Lower lobe of right lung (tissue), 2 donors: ENCODE measurements at places on chromosomes 11 and 22. TPM values are rescaled to one million over a fixed set of nuclear protein-coding genes. Genes with fewer than 3 reads are reported as not detected.

Gene CHRNA10
- 1.7 TPM for total RNA-seq

Gene CCDC87
- 0.50 TPM for total RNA-seq

Gene ANGPTL5
- 0.71 TPM for total RNA-seq

Gene SLC25A17
- total RNA-seq, result 11.9 TPM

Gene EFEMP2
- total RNA-seq, result 53.9 TPM

- peak overlapping the region; percentile 70 for H3K4me3 ChIP-seq
- H3K36me3 ChIP-seq, result no peaks in the 10 kb centered on the region
- peak overlapping the region; percentile 86 for H3K27ac ChIP-seq
- no peak for DNase-seq
- no peaks in the 10 kb centered on the region for H3K27me3 ChIP-seq
Observed at GRCh38 chr22:41369837-41370236, 11.9 kb upstream of the TEF start.

GRCh38 chr11:95088946-95089619 lies 563 bp upstream of the ENDOD1 start:
- no peaks in the 10 kb centered on the region for H3K27me3 ChIP-seq
- peak overlapping the region; percentile 95 for H3K4me3 ChIP-seq
- no peak for DNase-seq
- H3K4me1 ChIP-seq, result peaks cover 42% of the 10 kb centered on the region

DNA sequence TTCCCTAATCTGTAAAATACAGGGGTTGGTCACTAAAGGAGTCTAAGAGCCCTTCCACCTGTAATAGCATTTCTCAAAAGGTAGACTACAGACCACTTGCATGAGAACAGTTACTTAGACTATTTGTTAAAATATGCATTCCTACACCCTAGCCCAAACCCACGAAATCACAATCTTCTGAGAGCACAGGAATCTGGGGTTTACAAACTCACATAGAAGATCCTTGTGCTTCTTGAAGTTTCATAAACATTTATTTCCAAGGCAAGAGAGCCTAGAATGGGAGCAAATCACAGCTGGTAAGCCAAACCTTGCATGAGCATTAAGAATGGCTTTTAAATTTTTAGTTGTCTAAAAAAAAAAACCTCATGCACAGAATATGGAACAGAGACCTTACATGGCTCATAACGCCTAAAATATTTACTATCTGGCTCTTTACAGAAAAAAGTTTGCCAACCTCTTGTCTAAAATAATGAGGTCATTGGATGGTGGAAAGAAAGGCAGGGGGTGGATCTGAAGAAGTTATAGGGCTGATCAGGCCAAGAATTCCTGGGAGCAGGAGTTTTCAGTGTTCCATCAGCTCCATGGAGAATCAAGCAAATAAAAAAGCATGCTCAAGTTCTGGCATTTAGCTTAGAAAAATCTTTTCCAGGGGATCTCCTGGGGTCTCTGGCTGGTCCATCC lies 133.4 kb downstream of the CCDC34 start:
- H3K4me3 ChIP-seq, result no peak overlapping the region
- H3K36me3 ChIP-seq, result no peaks in the 10 kb centered on the region
- no peaks in the 10 kb centered on the region for H3K4me1 ChIP-seq
- no peak overlapping the region for H3K27ac ChIP-seq
- no peaks in the 10 kb centered on the region for H3K27me3 ChIP-seq
- no peak for DNase-seq

DNA sequence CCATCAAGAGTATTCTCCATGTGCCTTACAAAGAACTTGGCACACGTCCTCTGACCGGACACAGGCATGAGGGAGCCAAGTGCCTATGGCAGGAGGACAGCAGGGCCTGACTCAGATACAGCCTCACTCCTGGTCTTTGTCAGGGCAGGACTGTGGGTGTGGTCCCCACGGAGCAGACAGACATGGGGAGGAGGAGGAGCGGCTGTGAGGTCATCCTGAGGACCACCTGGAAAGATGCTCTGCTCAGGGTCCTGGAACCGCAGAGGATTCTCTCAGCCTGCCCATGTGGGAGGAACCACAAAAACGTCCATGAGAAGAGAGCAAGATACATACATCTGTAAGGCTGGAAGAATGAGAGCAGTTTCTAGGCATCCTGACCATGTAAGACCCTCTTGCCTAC lies 576.3 kb downstream of the BRD1 start:
- H3K36me3 ChIP-seq, result no peaks in the 10 kb centered on the region
- DNase-seq, result no peak
- H3K4me3 ChIP-seq, result no peak overlapping the region
- H3K27me3 ChIP-seq, result peaks cover 11% of the 10 kb centered on the region
- no peak overlapping the region for H3K27ac ChIP-seq

DNA sequence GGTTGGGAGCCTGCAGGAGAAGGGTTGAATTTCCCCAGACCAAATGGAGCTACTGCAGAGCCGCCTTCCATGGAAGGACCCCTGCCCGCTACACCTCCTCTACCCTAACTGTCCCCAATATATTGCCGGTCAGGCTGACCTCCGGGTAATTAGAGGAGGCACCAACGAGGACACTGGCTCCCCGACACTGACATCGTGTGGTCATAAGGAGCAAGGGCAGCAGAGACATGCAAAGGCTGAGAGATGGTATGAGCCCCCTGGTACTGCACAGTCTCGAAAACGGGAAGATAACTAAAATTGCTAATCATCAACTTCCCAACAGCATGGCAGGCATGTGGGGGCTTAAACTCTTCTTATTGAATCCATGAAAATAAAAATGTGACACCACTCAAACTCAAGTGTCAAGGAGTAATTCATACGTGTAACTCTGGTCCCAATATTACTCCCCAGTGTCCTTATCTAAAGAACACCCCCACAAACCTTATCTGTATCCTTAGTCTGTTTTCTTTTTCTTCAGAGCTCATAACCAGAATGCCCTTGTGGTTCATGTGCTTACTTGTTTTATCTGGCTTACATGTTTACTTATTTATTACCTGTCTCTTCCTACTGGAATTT lies 4.4 kb downstream of the CAVIN3 start:
- H3K36me3 ChIP-seq, result no peaks in the 10 kb centered on the region
- H3K4me3 ChIP-seq, result no peak overlapping the region
- peak; percentile 65 for DNase-seq

- H3K27me3 ChIP-seq, result no peaks in the 10 kb centered on the region
- no peaks in the 10 kb centered on the region for H3K36me3 ChIP-seq
- no peaks in the 10 kb centered on the region for H3K4me1 ChIP-seq
- no peak for DNase-seq
- no peak overlapping the region for H3K4me3 ChIP-seq
- H3K27ac ChIP-seq, result no peak overlapping the region
Observed at GRCh38 chr11:92413757-92414513, 189.3 kb downstream of the FAT3 start.

DNA sequence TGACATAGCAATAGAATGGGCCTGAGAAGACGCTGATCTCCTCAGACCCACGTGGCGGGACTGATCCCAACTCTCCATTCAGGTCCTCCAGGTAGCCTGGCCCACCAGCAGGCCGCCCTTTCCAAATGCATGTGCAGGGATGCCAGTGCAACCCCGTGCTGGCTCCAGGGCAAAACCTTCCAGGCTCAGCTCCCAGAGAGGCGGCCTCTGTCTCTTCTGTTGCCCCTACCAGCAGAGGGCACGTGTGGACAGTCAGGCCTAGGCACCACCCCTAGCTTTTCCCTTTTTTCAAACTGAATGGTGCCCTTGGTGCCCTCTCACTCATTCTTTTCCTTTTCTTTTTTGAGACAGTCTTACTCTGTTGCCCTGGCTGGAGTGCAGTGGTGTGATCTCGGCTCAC lies 121.7 kb downstream of the OSBP2 start:
- H3K4me1 ChIP-seq, result no peaks in the 10 kb centered on the region
- no peak overlapping the region for H3K4me3 ChIP-seq
- DNase-seq, result no peak
- H3K27me3 ChIP-seq, result peaks cover 16% of the 10 kb centered on the region
- H3K27ac ChIP-seq, result no peak overlapping the region
- no peaks in the 10 kb centered on the region for H3K36me3 ChIP-seq

- peaks cover 30% of the 10 kb centered on the region for H3K4me1 ChIP-seq
- peak overlapping the region; percentile 92 for H3K4me3 ChIP-seq
- no peaks in the 10 kb centered on the region for H3K27me3 ChIP-seq
- H3K27ac ChIP-seq, result peak overlapping the region; percentile 87
- no peak for DNase-seq
- no peaks in the 10 kb centered on the region for H3K36me3 ChIP-seq
Observed at GRCh38 chr11:9313648-9314290, 624 bp downstream of the TMEM41B start.

GRCh38 chr11:133896028-133896427 lies 50.7 kb upstream of the SPATA19 start:
- no peak for DNase-seq
- no peak overlapping the region for H3K27ac ChIP-seq
- no peaks in the 10 kb centered on the region for H3K36me3 ChIP-seq
- H3K27me3 ChIP-seq, result no peaks in the 10 kb centered on the region
- no peaks in the 10 kb centered on the region for H3K4me1 ChIP-seq

- DNase-seq, result no peak
- H3K36me3 ChIP-seq, result peaks cover 26% of the 10 kb centered on the region
- H3K4me1 ChIP-seq, result peaks cover 26% of the 10 kb centered on the region
Observed at GRCh38 chr11:44622190-44622650, 56.8 kb downstream of the CD82 start.

GRCh38 chr22:28810821-28811491 lies 10.6 kb upstream of the XBP1 start:
- no peak for DNase-seq
- H3K27me3 ChIP-seq, result no peaks in the 10 kb centered on the region
- H3K4me1 ChIP-seq, result peaks cover 81% of the 10 kb centered on the region
- no peaks in the 10 kb centered on the region for H3K36me3 ChIP-seq
- H3K4me3 ChIP-seq, result peak overlapping the region; percentile 18

DNA sequence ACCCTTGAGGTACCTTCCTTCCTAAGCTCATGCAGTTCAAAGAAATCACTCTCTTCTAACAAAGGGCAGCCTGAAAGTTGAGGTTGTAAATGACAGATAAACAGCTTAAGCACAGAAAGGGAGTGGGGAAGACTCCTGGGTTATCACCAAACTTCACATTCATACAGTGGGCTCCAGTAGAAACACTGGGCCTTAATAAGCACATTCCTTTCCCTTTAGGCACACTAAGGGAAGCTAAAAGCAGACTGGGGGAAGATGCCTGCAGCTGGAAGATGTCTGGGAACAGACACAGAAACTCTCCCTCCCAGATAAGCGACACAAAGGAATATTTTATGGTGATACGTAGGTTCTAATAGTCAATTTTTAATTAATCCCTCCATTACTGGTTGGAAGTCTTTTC lies 350.3 kb upstream of the MPPED2 start:
- no peak overlapping the region for H3K4me3 ChIP-seq
- no peak overlapping the region for H3K27ac ChIP-seq
- H3K27me3 ChIP-seq, result no peaks in the 10 kb centered on the region
- H3K4me1 ChIP-seq, result no peaks in the 10 kb centered on the region

- DNase-seq, result no peak
- H3K36me3 ChIP-seq, result no peaks in the 10 kb centered on the region
- H3K4me3 ChIP-seq, result no peak overlapping the region
- no peaks in the 10 kb centered on the region for H3K27me3 ChIP-seq
- H3K27ac ChIP-seq, result no peak overlapping the region
- no peaks in the 10 kb centered on the region for H3K4me1 ChIP-seq
Observed at GRCh38 chr22:42202048-42202447, 68.4 kb downstream of the TCF20 start.

- H3K4me1 ChIP-seq, result no peaks in the 10 kb centered on the region
- H3K36me3 ChIP-seq, result no peaks in the 10 kb centered on the region
- no peak for DNase-seq
- H3K27me3 ChIP-seq, result no peaks in the 10 kb centered on the region
Observed at GRCh38 chr11:25993016-25993415, 338.9 kb upstream of the ANO3 start.

- no peaks in the 10 kb centered on the region for H3K36me3 ChIP-seq
- no peaks in the 10 kb centered on the region for H3K4me1 ChIP-seq
- no peak for DNase-seq
- H3K27ac ChIP-seq, result no peak overlapping the region
- no peak overlapping the region for H3K4me3 ChIP-seq
- no peaks in the 10 kb centered on the region for H3K27me3 ChIP-seq
Observed at GRCh38 chr22:33270596-33270995, 212.4 kb upstream of the SYN3 start.

- H3K4me1 ChIP-seq, result peaks cover 50% of the 10 kb centered on the region
- H3K36me3 ChIP-seq, result no peaks in the 10 kb centered on the region
- no peaks in the 10 kb centered on the region for H3K27me3 ChIP-seq
- H3K27ac ChIP-seq, result no peak overlapping the region
Observed at GRCh38 chr22:26553056-26553752, 36.7 kb downstream of the TPST2 start.

GRCh38 chr11:8531982-8532381 lies 62.0 kb downstream of the STK33 start:
- H3K4me3 ChIP-seq, result no peak overlapping the region
- H3K4me1 ChIP-seq, result no peaks in the 10 kb centered on the region
- H3K27ac ChIP-seq, result no peak overlapping the region

DNA sequence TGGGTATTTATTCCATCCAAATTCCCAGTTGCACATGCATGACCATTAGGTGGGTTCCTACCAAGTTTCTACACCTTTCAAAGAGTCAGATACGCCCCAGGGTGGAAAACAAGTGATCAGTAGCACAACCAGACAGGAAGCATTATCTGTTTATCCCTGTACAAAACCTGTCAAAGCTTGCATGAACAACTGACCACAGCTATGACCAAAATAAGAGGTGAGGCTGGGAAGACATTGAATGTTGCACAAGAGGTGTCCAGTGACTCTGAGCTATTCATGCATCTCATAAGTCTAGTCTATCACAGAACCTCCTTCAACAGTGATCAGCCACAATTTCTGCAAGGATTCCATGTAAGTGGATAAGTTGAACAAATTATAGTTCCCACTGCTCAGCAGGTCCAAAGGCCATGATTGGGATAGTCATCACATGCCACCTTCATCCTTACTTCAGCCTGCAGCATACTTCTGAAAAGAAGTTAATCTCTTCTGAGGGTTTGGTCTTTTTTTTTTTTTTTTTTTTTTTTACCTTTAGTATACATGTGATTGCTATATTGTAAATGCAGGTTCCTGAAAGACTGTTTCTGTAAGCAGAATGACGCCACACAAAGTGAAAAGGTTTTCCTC lies 28.0 kb upstream of the TMEM45B start:
- H3K27ac ChIP-seq, result no peak overlapping the region
- no peak overlapping the region for H3K4me3 ChIP-seq
- H3K4me1 ChIP-seq, result no peaks in the 10 kb centered on the region
- no peak for DNase-seq
- H3K36me3 ChIP-seq, result no peaks in the 10 kb centered on the region
